Activated CD4-positive, alpha-beta T cell treated with anti-CD3 and anti-CD28 coated beads, Interleukin-10, Interleukin-2, amounts not matched to agents 100 ng/mL and 50 ng/mL, durations not matched to agents 16 hours and 8 hours (primary cell): ENCODE measurements at places on chromosomes 12 and 14.

DNA sequence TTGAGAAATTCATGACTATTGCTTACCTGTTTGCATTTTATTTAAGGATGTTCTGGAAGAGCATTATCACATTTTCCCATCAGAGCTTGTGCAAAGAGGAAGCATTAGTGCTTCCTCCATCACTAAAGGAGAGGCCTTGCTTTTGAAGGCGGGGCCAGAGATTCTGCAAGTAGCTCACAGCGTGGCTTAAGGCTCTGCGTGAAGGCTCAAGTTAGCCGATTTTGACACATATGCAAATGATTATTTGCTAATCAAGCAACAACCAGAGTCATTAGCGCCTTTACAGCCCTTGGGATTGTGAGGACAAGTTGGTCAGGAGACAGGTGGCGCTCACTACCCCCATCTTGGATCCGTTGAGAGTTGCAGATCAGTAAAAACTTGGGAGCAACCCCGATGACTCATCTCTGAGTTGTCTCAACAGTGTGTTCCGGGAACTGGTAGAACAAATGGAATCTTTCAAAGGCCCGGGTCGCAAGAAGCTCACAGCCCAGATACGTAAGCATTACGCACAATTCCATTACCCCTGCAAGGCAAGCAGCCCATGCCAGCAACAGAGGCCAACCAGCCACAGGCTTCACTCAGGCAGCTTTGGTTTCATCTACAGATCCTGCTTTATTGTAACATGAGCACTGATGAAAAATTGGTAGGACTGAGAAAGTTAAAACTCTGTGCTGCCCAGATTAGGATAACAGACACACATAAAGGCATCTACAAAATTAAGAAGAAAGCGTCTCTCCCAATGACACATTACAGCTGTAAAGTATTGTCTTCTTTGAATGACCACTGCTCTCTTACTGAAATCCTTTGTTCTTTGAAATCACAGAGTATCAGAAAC lies 34.9 kb upstream of the SPTSSA start:
- no peak for DNase-seq

DNA sequence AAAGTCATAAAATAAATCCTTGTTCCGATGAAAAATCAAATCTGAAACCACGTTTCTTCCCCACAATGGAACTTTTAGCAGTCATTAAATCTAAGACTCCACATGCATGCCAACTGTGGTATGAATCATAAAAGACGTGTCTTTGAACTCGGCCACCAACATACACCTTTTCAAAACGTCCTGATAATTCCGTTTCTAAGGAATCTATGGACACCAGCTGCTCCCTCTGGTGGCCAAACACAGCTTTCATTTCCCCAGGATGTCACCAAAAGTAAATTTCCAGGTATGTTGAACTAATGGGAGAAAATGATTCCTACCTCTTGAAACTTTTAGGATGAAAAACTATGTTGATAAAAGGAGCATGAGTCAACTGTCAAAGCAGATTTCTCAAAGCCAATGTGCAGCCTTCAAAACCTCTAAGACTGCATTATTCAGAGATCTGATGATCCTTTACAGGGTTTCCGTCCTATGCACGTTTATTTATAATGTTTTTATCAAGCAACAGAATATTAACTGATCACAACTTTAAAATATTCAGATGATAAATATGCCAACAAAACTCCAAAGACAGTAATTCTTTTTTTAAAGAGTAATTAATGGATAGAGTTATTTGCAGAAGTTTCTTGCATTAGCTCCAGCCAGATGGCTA lies 96.2 kb downstream of the CIT start:
- no peak for DNase-seq

DNA sequence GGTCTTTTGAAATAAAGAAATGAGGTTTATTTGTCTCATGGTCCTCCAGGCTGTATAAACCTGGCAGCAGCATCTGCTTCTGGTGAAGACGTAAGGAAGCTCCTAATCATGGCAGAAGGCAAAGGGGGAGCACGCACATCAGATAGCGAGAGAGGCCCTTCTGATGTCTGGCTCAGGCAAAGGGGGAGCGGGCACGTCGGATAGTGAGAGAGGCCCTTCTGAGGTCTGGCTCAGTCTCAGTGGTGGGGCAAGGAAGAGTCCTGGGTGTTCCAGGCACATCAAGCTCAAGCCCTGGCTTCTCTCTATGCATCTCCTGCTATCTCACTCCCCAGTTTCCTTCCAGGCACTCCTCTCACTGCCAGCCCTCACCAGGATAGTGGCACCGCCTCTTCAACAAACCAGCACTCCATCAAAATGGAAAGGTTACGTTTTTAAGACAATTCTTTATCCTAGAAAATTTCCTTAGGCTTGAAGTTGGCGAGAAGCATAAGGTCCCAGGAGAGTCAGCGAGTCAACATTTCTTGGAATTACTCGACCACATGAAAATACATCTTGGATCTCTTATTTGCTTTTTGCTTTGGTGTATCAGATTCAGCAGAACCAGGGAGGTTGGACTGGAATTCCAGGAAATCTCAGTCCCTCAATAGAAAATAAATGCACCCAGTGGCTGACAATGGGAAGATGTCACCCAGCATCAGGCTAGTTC lies 189.6 kb upstream of the TMEM132C start:
- DNase-seq, result no peak

- peak; percentile 68 for DNase-seq
Observed at GRCh38 chr14:65352964-65353530, 59.5 kb upstream of the FUT8 start.

GRCh38 chr12:73240110-73240509 lies 967.9 kb downstream of the TRHDE start:
- DNase-seq, result no peak

DNA sequence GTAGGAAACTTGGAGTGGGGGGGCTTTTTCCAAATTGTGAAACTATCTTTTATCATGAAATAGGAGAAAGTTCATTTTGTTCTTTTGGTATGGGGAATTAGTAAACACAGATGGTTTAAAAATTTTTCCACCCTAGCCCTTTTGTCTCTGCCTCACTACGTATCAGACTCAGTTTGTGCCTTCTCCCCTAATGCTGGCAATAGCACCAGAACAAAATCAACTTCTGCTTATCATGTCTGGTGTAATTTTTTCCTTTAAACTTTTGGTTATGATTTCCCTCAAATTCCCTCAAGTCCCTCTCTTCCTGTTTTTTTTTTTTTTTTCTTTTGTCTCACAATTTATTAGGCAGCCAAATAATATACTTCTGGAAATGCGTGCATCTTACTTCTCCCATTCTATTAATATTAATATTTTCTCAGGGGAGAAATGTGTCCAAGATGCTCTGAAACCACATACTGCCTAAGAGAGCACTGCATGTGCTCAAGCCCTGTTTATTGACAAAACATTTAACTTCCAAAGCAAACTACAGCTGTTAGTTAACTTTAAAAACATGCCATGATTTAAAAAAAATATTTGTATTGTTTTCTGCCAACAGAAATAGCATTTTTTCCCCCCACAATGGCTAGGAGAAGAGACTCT lies 35.4 kb downstream of the TESPA1 start:
- DNase-seq, result no peak

DNA sequence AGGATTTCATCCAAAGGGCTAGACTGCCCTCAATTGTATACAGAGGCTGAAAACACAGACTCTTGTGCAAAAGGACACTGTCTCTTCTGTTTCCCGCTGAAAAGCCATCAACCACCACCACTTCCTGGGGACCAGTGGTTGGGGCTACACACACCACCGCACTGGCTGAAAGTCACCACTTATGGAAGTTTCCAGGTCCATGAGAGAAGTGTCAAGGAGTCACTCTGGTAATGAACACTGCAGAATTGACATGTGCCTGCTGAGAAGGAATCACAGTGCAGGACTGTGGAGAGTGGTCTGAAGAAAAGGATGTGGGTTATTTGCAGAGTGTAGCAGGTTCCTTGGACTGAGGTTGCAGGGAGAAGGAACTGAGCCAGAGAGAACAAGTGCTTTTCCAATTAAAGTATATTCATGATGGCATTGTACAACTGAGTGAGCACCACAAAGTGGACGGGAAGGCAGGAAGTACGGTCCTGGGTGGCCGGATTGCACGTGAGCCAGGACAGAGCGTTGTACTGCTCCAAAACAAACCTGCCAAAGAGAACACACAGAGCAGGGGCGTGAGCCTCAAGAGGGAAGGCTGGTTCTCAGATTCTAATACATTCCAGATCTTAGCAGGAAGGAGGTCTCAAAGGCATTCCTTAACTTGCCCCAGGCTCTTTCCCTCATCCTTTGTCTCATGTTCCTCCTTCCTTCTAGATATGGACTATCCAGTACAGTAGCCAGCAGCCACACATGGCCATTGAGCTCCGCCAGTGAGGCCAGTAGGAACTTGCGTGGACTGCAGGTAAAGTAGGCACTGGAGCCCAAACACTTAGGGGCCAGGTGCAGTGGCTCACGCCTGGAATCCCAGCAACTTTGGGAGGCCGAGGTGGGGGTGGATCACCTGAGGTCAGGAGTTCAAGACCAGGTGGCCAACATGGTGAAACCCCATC lies 316.4 kb downstream of the MED13L start:
- peak; percentile 37 for DNase-seq

- peak; percentile 11 for DNase-seq
Observed at GRCh38 chr12:19799216-19799615, 359.9 kb downstream of the AEBP2 start.

GRCh38 chr14:55803873-55804553 lies 224.0 kb downstream of the KTN1 start:
- DNase-seq, result peak; percentile 22

GRCh38 chr14:69055125-69055524 lies 76.0 kb upstream of the ACTN1 start:
- DNase-seq, result no peak

GRCh38 chr14:76922584-76922983 lies 96.4 kb downstream of the LRRC74A start:
- DNase-seq, result no peak

GRCh38 chr14:45145214-45145613 lies 9.5 kb downstream of the FANCM start:
- DNase-seq, result no peak

DNA sequence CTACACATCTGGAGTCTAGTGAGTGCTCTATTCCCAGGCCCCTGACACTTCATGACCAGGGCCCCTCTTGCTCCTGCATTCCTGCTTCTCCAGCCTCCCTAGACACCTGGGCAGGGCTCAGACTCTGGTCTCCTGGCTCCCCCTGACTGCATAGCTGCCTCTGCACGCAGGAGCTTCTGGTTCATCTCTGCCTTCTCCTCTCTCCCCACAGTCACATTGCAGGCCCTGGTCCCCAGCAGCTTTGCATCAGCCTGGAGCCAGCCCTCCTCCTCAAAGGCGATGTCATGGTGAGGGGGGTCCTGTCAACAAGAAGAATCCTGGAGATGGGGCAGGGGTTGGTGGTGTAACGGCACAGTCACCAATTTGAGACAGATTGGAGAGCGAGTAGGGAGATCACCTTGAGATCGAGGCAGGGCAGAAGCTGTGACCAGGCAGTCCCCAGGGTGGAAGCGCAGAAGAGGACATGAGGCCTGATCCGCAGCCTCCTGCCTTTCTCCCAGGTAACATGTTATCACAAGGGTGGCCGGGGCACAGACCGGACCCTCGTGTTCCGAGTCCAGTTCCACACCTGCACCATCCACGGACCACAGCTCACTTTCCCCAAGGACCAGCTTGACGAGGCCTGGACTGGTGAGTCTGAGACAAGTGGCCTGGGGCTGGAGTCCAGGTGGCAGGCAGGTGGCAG lies 8.1 kb downstream of the TNS2 start:
- DNase-seq, result no peak

DNA sequence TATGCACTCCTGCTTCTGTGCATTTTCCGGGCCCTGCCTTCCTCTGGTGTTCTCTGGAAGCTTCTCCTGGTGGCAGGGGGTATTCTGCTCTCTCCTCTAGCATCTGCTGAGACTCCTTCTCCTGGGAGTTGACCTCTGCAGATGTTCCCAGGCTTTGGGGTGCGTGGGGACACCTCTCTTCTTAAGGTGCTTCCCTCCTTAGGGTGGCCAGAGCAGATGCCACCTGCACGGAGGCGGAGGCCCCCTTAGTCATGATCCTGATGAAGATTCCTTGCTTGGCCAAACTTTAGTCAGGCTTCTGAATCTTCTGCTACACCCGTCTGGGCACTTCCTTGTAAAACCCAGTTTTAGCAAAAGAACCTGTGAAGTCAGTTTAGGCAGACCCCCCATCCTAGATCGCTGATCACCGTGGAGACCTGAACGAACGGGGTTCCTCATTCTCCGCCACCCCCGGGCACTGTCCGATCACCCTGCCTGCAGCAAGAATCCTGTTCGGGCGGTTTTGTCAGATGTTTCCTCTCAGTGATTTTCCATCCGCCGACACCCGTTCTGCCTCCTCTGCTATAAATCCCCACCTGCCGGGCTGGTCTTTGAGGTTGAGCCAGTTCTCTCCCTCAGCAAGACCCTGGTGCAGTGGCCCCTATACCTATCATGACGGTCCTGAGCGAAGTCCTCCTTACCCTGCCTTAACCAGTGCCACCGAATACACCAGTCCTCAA lies 111.9 kb downstream of the CALM1 start:
- no peak for DNase-seq

DNA sequence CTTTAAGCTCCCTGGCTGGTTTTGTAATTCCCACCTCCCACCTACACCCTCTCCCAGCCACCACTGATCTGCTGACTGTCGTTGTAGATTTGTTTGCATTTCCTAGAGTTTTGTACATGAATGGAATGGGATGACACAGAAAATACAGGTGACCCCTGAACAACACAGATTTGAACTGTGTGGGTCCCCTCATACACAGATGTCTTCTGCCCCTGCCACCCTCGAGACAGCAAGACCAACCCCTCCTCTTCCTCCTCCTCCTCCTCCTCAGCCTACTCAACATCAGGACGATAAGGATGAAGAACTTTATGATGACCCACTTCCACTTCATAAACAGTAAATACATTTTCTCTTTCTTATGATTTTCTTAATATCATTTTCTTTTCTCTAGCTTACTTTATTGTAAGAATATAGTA lies 28.8 kb downstream of the SYNE3 start:
- DNase-seq, result no peak
